Osteocyte (in vitro differentiated cells): ENCODE measurements at places on chromosomes 1 and 21. TPM values are rescaled to one million over a fixed set of nuclear protein-coding genes. Genes with fewer than 3 reads are reported as not detected.
A peak's percentile ranks its signal among the peaks of the same experiment; 100 is the strongest.

DNA sequence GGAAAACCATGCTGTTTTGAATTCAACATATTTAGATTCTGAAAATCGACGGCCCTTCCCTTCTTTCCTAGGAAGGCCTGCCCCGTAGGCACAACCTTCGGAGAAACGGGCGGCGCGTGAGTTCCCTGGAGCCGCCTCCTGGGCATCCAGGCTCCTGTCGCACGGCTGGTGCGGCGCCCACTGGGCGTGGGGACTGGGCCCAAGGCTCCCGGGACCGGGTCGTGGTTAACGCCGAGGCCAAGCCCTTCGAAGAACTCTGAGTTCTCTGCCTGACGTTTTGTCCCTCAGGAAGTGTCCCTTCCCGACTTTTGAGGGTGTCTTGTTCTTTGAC is 19.2 kb upstream of the TBX15 start:
- no peak for DNase-seq

GRCh38 chr1:211213702-211214101 is 45.5 kb upstream of the RCOR3 start:
- no peak for DNase-seq

- DNase-seq, result no peak
These were observed at the start of gene HAPLN2 for GRCh38 chr1:156618853-156619581. Gene HAPLN2 (plus strand): TSS chr1:156619415. CDS start chr1:156623491, 4,076 bp downstream.

- no peak for DNase-seq
These were observed 49.1 kb upstream of the CR2 start for GRCh38 chr1:207404849-207405525.

DNA sequence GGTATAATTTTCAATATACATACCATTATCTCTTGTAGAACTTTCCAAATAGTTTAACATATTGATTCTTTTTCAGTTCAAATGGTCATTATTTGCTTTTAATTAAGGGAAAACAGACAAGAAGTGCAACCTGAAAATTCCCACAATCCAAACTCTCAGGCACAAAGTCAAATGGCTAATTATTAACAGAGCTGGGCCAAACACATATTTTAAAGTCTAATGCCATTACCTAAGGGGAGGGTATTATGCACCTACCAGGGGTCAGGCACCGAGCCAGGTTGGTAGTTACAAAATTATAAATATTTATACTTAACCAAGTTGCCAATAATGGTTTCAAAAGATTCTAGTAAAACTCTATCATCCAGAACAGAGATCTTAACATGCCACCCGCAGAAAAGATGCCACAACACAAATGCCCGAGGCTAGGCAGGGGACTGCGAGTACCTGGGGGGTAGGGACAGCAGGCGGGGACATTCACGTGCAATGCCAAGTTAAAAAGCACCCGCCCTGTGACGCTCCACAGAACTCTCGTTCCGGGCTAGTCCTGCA is 15.0 kb downstream of the LBR start:
- DNase-seq, result no peak

DNA sequence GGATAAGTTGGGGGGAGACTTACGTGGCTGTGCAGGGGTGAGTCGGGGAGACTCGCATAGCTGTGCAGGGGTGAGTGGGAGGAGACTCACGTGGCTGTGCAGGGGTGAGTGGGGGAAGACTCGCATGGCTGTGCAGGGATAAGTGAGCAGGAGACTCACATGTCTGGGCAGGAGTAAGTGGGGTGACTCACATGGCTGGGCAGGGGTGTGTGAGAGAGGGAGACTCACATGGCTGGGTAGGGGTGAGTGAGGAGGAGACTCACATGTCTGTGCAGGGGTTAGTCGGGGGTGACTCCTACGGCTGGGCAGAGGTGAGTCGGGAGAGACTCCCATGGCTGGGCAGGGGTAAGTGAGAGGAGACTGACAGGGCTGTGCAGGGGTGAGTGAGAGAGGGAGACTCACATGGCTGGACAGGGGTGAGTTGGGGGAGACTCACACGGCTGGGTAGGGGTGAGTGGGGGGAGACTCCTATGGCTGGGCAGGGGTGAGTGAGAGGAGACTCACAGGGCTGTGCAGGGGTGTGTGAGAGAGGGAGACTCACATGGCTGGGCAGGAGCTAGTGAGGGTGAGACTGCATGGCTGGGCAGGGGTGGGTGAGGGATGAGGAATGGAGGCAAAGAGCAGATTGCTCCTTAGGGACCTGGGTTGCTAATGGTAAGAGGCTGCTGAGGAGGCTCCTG is 56.0 kb upstream of the ABCG1 start:
- peak; percentile 75 for DNase-seq

DNA sequence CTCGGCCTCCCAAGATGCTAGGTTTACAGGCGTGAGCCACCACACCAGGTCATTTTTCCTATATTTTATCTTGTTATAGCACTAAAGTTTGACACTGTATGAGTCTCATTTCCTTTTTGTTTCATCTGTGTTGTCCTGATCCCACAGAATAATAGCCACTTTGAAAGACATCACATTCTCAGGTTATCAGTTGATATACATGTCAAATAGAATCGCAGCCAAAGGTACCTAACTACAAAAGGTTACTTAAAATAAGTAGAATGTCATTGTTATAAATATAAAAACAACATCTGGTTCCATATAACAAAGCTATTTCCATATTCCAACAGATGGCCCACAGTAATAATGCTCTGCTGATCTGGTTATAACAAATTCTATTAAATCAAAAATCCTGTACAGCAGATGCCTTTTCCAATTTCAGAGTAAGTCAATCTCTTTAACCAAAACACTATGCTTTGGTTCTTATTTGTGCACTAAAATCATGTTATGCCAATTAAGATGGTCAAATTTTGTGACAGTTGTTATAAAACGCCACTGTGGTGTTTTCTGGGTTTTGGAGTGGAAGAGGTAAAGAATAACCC is 6.0 kb downstream of the FOXJ3 start:
- DNase-seq, result no peak

Gene CLDN17
- not detected in 2 replicates for total RNA-seq

Gene G0S2
- total RNA-seq, result 0.40 TPM in 1 of 2 replicates, not detected in the other

Gene LCE6A
- not detected in 2 replicates for total RNA-seq

Gene KLHL21
- total RNA-seq, result 27.3 and 27.5 TPM in 2 replicates

Gene PTAFR
- total RNA-seq, result 0.08 TPM in 1 of 2 replicates, not detected in the other

Gene KIF26B
- total RNA-seq, result 8.6 and 8.8 TPM in 2 replicates
